Renal pelvis (tissue), 12 donors: ENCODE measurements at places on chromosomes 5 and 9.

DNA sequence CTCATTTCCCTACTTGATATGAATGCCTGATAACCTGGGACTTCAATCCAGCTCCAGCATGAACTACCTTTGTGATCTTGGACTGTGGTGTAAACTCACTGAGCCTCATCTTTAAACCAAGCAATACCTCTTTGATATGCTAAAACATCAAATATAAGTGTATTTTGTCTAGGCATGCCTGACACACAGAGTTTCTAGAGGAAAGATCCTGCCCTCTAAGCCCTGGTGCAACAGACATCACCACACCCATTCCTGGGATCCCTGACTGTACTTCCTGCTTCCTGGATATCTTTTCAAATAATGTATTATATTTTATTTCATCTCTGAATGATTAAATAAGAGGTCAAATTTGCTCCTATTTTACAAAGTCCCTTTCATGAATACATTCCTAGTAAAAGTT lies 55.8 kb downstream of the ANXA2R start:
- no peak for DNase-seq

DNA sequence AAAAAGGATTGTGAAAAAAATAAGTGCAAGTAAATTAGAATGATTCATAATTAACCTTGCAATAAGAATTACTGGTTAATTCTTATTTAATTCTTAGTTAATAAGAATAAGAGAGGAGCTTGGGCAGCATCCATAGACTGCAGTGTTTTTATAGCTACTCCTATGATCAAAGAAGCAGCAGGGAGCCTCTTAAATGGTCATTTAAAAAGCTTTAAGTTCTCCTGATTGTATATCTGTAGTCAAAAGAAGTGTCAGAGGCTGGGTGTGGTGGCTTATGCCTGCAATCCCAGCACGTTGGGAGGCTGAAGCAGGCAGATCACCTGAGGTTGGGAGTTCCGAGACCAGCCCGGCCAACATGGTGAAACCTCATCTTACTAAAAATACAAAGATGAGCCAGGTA lies 14.4 kb downstream of the ACER2 start:
- DNase-seq: no peak

- DNase-seq: no peak
Observed at GRCh38 chr5:123087173-123088030, 1.6 kb upstream of the PRDM6 start.

- DNase-seq: no peak
Observed at GRCh38 chr5:171226096-171226754, 82.8 kb upstream of the TLX3 start.

DNA sequence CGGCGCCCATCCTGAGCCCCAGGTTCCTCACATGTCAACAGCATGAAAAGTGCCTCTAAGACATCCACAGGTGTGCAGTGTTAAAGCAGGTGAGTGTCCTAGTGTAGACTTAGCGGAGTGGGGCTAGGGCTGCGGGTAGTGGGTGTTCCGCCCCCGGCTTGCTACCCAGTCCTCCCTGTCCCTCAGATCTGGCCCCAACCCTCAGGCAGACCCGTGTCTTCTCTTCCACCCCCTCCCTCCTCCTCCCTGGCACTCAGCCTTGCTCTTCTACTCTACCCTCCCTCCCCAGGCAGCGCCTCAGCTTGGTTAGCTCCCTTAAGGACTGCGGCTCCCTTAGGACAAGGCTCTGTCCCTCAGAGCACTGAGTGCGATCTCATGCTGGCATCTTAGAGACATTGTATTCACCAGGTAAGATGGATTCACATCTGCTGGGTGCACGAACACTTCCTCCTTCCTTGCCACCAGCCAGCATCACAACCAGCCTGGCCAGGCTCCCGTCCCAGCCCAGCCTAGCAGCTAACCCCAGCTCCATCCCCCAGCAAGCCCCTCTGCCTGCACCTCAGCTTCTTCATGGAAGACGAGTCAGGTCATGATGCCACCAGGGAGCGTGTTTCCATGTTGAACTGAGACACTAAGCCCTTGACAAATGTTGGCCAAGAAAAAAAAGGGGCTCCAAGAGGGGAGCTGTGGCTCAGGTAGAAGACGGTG lies 46.8 kb downstream of the NSUN2 start:
- no peak for DNase-seq

DNA sequence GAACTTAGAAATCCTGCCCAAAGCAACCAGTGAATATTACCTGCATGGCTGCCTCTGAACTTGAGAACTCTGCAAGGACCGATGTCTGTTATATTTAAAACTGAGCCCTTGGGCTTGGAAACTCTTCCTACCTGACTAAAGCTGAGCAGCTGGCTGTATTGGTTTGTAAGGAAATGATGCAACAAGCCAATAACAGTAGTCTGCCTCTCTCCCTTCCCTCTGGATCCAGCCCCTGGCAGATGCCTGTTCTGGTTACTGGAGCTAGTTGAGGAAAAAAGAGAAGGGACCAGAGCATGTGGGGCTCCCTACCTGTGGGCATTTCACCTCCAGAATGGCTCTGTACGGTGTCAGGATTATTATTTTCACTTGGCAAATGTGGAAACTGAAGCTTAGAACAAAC lies 34.7 kb downstream of the SH3RF2 start:
- DNase-seq: no peak

DNA sequence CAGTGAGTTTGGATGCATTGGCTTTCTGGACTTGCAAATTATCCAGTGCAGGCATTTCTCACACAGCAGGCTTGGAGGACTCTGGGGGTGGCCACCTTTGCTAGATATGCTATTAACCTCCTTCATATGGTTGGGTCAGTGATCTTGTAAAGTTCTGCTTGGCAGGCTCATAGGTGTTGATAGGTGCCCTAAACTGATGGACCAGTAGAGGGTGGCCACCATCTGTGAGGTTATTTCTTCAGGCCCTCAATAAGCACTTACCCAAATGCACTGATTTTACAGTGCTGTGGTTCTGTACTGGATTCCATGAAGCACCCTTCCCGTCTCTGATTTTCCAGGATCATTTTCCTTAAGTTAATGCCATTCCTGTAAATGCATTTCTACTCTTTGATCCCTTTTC lies 216.3 kb downstream of the COMMD10 start:
- no peak for DNase-seq

DNA sequence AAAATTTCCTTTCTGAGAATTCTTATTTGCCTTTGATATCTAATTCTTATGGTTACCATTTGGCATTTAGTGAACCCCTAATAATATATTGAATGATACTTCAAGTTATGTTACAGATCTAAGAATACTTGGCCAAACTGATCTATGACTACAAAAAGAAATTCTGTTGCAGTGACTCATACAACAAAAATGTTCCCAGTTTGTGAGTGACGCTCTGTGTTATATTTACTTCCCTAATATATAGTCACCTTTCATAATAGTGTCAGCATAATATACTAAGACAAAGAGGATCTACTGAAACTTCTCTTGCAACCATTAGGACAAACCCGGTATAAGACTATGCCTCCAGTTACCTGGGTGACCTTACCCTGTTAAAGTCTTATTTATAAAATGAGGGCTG lies 216.9 kb upstream of the TLX3 start:
- DNase-seq: no peak

DNA sequence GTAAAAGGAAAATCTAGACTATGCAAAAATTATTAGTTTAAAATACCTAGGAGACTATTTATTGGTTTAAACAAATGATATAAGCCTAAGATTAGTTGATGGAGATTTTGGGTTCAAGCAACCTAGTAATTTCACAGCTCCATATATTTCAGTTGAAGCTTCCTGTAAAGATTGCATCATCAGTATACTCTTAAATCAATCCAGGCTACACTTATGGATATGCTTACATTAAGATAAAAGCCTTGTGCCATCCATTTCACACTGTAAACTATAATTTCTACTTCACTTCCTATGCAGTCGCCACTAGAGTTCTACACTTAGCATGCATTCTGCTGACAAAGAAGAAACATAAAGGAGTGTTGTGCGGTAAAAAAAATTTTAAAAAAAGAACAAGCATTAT lies 7.3 kb upstream of the LIX1 start:
- DNase-seq: no peak

DNA sequence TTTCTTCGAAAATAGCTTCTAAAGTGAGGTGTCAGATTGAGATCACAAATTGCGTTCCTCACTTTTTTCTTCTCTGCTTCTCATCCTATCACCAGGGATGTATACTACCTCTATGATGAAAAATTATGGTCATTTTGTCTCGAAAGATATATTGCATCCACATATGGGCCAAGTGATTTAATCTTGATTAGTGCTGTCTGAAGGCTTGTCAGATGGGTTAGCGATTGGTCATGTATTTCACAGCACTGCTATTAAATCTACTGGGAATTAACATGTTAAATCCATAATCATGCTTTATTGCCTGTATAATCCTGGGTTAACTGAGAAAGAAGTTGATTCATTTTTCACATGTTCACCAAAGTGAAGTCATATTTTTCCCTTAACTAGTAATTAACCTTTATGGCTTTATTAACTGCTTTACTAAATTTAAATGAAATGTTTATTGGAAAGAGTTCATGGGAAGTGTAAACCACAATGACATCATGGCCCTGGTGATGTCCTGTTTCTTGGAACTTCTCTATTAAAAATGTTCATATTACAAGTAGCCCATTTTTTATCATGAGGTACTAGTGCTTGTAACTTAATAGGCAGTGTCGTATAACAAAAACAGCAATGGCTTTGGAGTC lies 193.3 kb downstream of the SMC2 start:
- peak; percentile 52 for DNase-seq

- DNase-seq: no peak
Observed at GRCh38 chr5:1343931-1344901, 683 bp downstream of the CLPTM1L start.

DNA sequence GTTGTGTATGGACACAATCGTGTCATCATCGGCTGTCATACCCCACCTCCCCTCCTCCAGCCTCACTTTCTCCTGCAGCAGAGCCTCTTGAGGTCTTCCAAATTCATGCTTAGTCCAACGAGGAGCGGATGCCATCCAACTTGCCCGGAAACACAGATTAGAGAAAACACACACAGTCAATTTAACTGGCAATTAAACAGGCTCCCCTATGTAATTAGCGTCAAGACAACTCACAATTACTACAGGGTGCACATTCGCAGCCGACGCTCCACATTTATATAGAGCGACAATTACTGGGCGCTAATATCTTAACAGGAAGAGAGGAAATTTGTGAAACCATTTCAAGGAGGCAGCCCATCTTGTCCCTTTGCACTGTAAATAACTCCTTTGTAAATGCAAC lies 86.0 kb upstream of the ZNF618 start:
- no peak for DNase-seq

GRCh38 chr9:70480405-70480980 lies 66.0 kb upstream of the KLF9 start:
- DNase-seq: no peak

DNA sequence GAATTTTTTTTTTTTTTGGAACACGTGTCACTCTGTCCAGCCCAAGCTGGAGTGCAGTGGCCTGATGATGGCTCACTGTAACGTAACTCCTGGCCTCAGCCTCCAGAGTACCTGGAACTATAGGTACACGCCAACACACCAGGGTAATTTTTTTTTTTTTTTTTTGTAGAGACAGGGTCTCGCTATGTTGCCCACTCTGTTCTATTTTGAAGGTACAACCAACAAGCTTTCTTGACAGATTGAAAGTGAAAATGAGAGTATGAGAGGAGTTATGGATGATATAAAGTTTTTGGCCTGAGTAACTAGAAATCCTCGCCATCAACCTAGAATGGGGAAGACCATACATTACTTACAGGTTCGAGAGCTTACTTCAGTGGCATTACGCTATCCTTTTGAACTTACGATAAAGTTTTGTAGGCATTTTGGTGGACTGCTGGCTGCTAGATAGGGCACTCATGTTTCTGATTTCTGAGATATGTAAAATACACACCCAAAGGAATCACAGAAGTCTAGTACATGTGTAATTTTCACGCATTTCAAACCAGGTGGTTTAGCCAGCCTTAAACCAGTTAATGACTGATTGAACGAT lies 806 bp upstream of the CDC42SE2 start:
- DNase-seq: no peak

DNA sequence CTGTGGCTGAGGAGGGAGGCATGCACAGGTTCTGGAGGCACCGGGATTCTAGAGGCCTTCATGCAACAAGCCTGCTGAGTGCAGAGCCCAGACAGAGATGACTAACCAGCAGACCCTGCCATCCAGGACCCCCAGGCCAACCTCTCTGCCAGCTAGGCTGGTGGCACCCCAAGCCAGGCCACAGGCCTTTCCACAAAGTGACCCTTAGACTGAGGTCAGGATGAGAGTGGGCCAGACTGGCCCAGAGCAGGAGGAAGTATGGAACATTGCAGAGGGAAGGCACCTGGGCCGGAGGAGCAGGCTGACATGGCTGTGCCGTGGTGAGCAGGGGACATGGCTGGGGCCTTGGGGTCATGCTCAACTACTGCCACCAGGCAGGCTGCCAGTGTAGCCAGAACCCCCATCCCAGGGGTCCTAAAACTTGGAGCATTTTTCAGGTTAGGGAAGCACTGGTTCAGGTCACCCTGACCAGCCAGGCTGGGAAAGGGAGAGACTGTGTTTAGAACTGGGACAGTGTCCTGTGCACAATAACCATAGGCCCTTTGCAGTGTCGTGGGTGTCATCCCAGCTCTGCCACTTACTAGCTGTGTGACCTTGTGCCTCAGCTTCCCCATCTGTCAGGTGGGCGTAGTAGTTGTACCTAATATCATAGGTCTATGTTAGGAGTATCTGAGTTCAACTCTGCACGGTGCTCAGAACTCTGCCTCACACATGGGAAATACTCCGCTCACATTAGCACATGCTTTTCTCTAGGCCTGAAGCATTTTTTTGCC lies 17.3 kb downstream of the TCF7 start:
- no peak for DNase-seq

DNA sequence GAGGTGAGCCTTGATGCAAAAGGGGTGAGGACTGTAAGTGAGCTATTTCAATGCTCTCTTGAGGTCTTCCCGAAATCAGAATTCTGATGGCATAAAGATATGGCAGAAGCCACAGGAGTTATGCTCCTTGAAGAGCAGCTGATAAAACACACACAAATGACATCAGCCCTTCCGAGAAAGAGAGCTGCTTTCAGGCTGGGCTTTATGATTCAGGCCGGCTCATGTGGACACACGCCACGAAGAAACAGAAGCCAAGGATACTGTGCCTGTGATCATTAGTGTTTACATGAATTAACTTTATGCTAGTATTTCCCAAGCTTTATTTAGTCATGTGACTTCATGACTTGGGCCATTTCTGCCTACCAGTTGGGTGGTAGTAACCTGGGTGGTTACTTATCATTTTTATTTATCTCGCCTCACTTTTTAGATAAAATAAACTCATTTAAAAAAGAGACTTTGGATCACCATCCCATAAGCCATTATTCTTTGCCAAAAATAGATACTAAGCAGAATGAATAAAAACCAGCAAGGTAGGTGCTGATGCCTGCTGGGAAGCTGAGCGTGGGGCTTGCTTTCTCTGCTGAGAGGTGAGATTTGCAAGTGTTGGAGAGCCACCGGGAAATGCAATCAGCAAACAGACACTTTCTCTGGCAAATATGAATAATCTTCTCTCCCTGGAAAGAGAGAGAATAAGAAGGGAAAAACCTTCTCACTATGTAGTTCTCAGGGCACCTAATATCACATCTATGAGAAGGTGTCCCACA lies 73.0 kb upstream of the SLC25A51 start:
- DNase-seq: no peak
